ENCODE measurements at places on chromosomes 7 and 10.
A peak's percentile ranks its signal among the peaks of the same experiment; 100 is the strongest.

DNA sequence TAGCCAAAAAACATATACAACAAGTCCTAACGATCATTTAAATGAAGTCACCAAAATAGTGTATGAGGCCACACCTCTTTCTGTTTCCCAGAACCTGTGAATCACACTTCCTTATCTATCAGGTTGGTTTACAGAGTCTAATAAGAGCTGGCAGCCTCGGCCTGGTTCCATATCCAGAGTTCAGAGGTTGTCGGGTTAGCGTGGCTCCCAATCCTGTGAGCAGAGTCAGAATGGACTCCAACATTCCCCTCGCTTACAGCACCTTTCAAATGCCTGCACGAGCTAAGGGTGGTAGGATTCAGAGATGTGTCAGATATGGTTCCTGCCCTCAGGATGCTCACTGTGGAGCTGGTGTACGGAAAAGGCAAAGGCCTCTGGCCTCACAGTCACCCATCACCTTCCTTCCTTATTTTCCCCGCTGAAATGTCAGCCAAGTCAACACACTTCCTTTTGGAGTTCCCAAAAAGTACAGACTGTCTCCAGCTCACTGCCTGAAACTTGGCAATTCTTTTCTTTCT is 6.0 kb downstream of the IL15RA start:
- DNase-seq = peak; percentile 57

DNA sequence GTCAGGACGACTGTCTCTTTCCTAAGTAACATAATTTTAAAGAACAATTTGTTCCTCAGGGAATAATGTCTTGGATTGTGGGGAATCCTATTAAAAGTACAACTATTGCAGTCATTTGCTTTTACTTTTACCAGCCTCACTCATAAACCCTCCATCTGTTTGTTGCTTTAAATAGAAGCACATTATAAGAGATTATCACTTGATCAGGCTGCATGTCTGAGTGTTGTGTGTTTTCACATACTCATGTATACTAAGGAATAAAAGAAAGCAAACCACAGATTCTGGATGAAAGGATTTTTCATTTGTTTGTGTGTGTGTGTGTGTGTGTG is 1077.8 kb downstream of the KCNMA1 start:
- peak; percentile 12 for DNase-seq

DNA sequence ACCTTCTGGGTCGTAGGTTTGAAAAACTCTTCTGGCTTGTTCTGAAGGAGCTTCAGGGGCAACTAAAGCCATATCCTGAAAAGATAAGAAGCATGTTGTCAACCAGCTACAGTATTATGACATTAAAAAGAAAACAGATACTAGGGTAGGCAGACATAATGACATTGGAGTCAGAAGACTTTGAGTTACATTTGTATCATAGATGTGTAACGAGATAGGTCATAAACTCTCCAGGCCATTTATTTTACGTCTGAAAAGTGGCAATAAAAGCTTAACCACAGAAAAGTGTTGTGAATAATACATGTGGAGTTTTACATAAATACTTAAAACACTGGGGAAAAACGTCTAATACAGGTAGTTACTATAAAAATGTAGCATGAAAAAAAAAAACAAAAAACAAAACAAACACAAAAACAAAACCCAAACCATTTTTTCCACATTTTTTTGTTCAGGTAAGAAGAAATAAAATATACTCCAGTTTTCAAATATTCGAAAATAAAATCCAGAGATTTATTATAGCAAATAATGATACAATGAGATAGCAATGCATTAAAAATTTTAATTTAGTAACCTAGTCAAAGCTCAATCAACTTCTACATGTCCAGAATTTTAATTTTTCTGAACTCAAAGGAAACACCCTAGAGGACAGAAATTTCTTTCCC is 64.1 kb downstream of the MINDY3 start:
- no peak for DNase-seq

- DNase-seq = peak; percentile 15
Measured at GRCh38 chr10:71205468-71205867, 6.9 kb upstream of the UNC5B start.

DNA sequence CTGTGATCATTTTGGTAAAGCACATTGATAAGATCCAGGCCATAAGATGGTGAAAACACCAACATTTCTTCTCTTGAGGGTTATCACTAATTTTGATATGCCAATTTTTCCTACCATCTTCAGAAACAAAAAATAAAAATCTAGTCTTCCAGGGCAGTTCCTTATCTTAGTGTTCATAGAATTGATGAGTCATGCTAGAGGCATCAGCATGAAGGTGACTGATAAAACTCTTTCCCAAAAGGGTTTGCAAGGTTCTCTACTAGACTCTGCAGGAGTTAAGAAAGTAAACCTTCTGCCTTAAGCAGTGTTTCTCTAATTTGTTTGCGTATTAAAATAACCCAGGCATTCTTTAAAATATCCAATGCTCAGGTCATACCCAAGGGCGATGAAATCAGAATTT is 483.1 kb upstream of the CNTNAP2 start:
- DNase-seq = peak; percentile 51

- peak; percentile 45 for DNase-seq
Measured at GRCh38 chr7:27693794-27694193, 31.1 kb upstream of the HIBADH start.

- DNase-seq = no peak
Measured at GRCh38 chr10:67780759-67781538, 57.0 kb downstream of the DNAJC12 start.

DNA sequence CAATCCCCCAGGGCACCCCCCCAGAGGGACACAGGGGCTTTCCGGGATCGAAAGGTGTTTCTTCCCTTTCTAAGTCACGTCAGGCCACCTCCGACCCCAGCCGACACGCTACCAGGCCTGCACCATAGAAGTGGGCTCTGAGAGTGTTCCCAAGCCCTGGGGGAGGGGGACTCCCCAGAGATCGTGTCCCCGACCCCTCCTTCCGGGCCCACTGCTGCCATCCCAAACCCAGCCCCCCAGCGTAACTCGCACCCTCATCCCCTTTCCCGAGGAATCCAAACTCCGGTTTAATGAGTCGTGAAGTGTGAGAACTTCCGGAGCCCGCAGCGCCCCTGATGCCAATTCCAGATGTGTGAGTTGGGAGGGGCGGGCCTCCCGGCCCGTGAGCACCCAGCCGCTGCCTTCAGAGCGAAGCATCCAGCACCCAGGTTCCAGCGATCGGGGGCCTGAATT is 11.3 kb downstream of the UNCX start:
- DNase-seq = no peak

- DNase-seq = no peak
Measured at GRCh38 chr10:14539176-14539575, 208.5 kb upstream of the FRMD4A start.

DNA sequence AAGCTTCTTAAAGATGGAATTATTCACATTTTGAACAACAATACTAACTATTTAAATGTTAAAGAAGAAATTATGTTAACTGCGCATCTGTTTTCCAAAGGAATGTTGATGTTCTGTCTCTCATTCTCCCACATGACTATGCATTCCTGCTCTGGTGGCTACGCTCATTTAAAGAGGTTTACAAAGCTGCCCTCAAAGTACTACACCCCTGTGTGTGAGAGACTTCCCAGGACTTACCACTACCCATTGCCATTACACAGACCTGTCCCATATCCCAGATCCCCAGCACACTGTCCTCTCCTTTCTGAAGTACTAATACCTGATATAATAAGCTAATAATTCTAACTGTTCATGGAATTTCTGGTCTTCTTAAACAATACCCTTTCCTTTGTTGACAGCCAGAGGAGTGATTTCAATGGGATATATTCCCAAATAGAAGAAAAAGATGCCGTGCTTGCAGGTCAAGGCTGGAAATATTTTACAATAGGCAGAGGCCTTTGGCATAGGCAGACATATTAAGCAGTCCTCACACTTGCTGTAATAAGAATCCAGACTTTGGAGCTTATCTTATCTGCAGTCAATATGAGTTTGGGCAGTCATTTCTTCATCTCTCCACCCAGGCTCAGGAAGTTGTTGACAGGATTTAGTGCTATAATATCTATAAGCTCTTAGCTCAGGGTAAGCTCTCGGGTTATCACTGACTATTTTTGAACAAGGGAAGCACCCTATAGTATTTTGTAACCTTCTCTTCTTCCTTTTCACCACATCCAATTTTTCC is 12.2 kb downstream of the LIPF start:
- DNase-seq = no peak

GRCh38 chr10:86520871-86521677 is 518 bp downstream of the WAPL start:
- peak; percentile 60 for DNase-seq

- no peak for DNase-seq
Measured at GRCh38 chr10:110491346-110491745, 6.4 kb upstream of the DUSP5 start.

DNA sequence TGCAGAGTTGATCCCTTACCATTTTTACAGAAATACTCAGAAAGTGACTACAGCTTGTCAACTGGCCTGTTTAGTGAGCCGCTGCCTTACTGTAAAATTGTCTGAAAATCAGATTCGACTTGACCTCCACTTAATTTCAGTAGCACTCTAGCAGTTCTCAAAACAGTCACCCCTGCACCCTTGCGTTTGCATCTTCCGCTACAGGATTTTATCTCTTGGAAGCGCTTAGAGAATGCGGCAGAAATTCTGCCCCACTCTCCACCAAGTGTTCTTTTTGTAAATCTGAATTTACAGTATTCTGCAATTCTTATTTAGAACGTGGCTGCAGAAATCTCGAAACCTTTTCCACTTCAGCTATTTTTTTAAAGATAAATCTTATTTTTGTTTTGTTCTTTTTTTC is 1.9 kb upstream of the TWIST1 start:
- no peak for DNase-seq

DNA sequence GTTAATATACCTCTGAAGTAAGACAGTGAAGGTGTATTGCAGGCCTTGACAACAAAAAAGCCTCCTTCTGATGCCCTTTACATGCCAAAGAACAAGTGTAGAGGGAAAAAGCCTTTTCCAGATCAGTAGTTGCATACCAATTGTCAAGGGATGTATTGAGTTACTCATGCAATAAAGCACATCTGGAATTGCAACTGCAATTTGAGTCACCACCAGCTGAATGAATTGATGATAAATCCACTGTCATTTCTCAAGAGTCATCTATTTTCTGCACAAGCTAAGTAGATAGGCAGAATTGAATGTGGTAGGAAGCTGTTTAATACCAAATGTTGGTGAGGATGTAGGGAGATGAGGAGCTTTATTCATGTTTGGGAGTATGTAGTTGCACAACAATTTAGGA is 325.9 kb upstream of the SMIM30 start:
- DNase-seq = no peak

GRCh38 chr10:124420254-124420653 is 1.5 kb upstream of the OAT start:
- peak; percentile 8 for DNase-seq

- no peak for DNase-seq
Measured at GRCh38 chr7:40234046-40234445, 99.2 kb downstream of the SUGCT start.

DNA sequence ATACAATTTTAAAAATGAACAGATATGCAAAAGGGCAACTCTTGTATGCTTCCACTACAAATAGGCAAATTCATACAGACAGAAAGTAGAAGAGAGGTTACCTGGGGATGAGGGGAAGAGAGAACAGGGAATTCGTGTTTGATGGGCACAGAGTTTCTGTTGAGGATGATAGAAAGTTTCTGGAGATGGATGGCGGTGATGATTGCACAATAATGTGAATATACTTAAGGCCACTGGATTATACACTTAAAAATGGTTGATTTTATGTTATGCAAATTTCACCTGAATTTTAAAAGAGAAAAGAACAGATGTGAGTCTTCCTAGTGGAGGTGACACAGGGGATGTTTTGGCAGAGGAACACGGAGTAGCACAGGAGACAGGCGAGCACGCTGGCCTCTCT is 89.3 kb downstream of the TEX36 start:
- DNase-seq = no peak

DNA sequence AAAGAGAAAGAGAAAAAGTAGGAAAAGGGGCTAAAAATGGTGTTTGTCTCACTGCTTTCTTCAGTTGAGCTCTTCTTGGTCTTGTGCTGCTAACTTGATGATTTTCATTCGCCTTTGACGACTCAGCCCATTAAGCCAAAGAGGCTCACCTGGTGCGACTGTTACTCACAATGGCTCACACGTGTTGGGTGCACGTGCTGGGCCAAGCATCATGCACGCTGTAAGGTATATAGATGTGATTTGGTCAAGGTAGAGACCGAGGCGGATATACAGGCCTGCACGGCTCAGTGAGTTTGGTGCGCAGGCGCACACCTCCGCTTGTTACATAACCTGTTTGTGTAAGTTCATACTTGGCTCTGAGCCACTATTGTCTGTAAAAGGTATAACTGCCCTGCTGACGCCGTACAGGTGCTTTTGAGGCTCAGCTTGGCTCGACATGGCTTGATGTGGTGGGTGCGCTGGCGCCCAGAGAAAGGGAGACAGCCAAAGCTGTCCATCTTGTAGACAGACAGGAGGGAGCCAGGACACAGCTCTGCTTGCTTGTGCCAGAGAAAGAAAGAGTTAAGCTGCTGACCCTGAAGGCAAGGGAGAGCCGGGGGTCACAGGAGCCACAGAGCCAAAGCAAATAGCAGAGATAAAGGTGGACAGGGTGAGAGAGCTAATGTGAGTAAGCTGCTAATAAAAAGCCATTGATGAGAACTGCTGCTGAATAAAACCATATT is 33.6 kb downstream of the ANKRD16 start:
- no peak for DNase-seq

DNA sequence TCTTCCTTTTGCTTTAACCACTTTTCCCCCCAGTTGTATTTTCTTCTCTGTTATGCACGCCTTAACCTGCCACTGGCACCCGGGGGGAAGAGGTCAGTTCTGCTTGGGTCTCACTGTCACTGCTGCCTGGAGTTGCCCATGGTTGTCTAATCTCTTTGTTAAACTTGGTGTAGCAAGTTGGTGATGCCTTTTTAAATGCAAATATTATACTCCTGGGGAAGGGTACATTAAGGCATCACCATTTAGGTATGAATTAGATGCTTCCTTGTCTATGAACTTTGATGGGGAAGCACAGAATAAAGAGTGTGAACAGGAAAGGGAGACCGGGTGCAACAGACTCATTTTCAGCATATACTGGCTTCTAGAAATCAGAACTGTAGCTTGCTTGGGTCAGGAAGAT is 9.1 kb upstream of the SORCS3 start:
- DNase-seq = no peak

- no peak for DNase-seq
Measured at GRCh38 chr10:119466655-119467054, 75.9 kb downstream of the RGS10 start.

GRCh38 chr10:69413221-69413865 is 3.4 kb downstream of the TACR2 start:
- DNase-seq = peak; percentile 78

DNA sequence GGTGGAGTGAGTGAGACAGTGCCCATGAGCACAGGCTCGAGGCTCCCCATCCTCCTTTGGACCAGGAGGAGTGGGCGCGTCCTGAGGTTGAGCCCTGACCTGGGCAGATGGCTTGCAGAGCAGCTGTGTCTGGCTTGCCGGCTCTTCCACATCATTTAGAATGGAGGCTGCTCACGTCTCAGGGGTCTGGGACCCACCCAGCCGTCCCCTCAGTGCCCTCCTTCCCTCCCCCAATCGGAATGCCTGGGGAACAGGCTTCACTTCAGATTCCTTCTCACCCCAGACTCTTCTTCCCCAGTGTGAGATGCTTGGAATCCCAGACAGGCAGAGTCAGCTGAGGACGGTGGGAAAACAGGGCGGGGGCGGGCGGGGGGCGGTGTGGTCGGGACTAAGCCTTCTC is 968.6 kb upstream of the ZNF722 start:
- no peak for DNase-seq

- peak; percentile 61 for DNase-seq
Measured at GRCh38 chr7:18494821-18495408, 634 bp upstream of the HDAC9 start.

GRCh38 chr7:92695308-92696261 is 105.4 kb upstream of the FAM133B start:
- DNase-seq = peak; percentile 98

All from choroid plexus epithelial cell (primary cell).